ENCODE measurements at places on chromosomes 3 and 15.

DNA sequence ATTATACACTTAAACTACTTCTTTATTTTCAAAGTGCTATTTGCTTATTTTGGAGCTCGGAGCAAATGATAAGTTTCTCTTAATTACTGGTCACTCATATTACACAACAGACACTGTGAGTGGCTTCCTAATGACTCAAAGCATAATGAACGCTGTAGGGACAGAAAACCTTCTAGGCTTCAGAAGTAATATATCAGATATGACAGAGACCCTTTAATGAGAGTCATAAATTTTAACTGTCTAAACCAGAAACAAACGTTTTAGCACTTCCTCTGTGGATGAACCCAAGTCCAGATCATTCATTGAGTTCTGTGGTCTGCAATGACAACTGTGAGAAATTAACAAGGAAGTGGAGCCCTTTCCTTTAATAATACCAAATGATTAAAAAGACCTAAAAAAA lies 66.6 kb downstream of the ARPP21 start:
- H3K36me3 ChIP-seq: no peaks in the 10 kb centered on the region
- no peaks in the 10 kb centered on the region for H3K27me3 ChIP-seq
- H3K27ac ChIP-seq: no peak overlapping the region
- H3K4me1 ChIP-seq: no peaks in the 10 kb centered on the region
- no peak for DNase-seq
- H3K4me3 ChIP-seq: no peak overlapping the region

DNA sequence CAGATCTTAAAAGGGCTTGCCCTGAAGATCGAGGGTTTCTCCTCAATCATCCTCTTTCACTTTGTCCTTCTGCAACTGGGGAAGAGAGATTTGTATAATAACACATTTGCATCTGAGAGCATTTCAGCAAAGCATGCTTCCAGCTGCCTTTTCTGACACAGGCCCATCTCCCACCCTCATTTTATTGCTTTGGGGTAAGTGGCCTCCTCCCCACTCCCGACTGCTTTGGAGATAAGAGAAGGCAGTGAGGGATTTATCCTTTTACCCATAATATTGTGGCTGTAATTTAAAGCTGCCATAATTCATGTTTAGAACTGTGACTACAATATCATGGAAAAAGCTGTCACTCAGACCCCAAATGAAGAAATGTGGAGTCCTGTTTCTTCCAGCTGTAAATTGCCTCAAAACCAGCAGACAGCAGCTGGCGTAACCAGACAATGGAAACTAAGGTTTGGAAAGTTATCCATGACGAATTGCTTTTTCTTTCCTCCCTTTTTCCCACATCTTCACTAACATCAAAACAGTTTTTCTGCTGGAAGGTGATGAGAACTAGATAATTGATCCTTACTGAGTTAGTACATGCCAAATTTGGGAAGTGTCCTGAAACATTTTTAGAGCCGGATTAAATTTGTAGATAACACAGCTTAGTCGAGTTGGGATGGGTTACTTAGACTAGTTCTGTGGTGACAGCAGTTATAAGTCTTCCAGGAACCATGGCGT lies 104.2 kb upstream of the PFN2 start:
- H3K27ac ChIP-seq: no peak overlapping the region
- H3K4me1 ChIP-seq: peaks cover 2% of the 10 kb centered on the region
- H3K27me3 ChIP-seq: no peaks in the 10 kb centered on the region
- no peaks in the 10 kb centered on the region for H3K36me3 ChIP-seq
- no peak for DNase-seq

DNA sequence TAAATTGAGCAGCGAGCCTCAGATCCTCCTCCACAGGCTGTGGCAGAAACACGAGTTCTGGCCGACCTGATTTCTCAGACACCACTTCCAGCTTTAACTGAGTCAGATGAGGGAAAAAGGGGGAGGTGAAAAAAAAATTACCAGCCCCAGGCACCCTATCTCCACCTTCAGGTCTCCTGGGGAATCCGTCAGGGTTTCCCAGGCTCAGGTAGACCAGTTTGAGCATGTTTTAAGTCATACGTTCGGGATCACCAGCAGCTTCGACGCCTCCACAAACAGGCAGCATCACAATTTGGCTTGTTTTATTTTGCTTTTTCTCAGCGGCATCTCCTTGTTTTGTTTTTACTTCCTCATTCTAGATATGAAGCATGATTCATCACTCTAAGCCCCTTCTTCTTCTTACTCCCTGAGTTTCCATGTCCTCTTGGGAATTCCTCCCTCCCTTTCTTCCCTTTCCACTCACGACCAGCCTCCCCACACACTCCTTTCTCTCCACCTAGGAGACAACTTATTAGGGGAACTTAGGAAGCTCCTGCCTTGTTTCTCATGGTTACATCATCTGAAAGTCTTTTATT lies 190.1 kb downstream of the ZNF621 start:
- H3K27me3 ChIP-seq: no peaks in the 10 kb centered on the region
- no peaks in the 10 kb centered on the region for H3K36me3 ChIP-seq
- no peak overlapping the region for H3K4me3 ChIP-seq
- no peaks in the 10 kb centered on the region for H3K4me1 ChIP-seq
- H3K27ac ChIP-seq: no peak overlapping the region
- no peak for DNase-seq

DNA sequence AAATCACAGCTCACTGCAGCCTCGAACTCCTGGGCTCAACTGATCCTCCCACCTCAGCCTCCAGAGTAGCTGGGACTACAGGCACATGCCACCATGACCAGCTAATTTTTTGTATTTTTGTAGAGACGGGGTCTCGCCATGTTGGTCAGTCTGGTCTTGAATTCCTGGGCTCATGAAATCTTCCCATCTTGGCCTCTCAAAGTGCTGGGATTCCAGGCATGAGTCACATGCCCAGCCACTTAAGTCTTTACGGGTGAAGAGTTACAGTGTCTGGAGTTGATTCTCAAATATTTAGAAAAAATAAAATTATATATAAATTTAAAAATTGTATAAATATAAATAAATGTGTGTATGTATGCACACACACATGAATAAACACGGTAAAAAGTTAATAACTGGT lies 14.5 kb upstream of the KBTBD12 start:
- no peaks in the 10 kb centered on the region for H3K27me3 ChIP-seq
- H3K4me1 ChIP-seq: no peaks in the 10 kb centered on the region
- no peaks in the 10 kb centered on the region for H3K36me3 ChIP-seq
- no peak for DNase-seq

DNA sequence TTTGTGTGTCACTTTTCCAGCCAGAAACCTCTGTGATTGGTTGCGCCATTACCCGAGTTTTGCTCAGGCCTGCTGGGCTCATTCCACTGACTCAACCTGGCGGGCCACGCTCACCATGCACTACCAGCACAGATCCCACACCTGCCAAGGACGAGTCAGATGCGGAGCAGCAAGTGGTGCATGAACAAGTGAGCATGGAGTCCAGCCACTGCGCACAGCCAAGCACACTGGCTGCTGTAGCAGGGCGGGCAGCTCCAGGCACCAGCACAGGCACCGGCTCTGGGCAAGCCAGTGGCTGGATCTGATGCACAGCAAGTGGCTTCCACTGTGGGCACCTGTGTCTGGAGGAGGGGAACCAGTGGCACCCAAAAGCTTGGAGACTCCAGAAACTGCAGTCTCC lies 110.4 kb downstream of the CBLB start:
- no peaks in the 10 kb centered on the region for H3K4me1 ChIP-seq
- H3K27me3 ChIP-seq: no peaks in the 10 kb centered on the region
- peaks cover 23% of the 10 kb centered on the region for H3K36me3 ChIP-seq
- no peak for DNase-seq

- no peak overlapping the region for H3K27ac ChIP-seq
- H3K4me1 ChIP-seq: peaks cover 3% of the 10 kb centered on the region
Measured at GRCh38 chr3:31974471-31974870, 6.6 kb downstream of the OSBPL10 start.

Measured in ascending aorta (tissue), 2 donors.